ENCODE measurements at places on chromosomes 12 and 14. TPM values are rescaled to one million over a fixed set of nuclear protein-coding genes. Genes with fewer than 3 reads are reported as not detected.

PRKD1 gene
- 3.8 TPM for total RNA-seq

SYNE2 gene
- total RNA-seq = 331 TPM

IFNG-AS1 gene
- total RNA-seq = not detected

AQP2 gene
- total RNA-seq = not detected

C12orf43 gene
- total RNA-seq = 7.0 TPM

GPX2 gene
- 7.9 TPM for total RNA-seq

TRPV4 gene
- total RNA-seq = not detected

NUAK1 gene
- 0.75 TPM for total RNA-seq

ENDOU gene
- total RNA-seq = not detected

EPYC gene
- not detected for total RNA-seq

SAMD15 gene
- not detected for total RNA-seq

KHNYN gene
- total RNA-seq = 97.8 TPM

RARG gene
- 15.4 TPM for total RNA-seq

MUCL1 gene
- total RNA-seq = not detected

PSMA3 gene
- total RNA-seq = 87.3 TPM

PTPN6 gene
- 49.0 TPM for total RNA-seq

LHX5 gene
- not detected for total RNA-seq

FGF6 gene
- total RNA-seq = not detected

ACSM4 gene
- total RNA-seq = not detected

ETNK1 gene
- total RNA-seq = 129 TPM

ZNF891 gene
- total RNA-seq = 3.8 TPM

ST8SIA1 gene
- 1.4 TPM for total RNA-seq

PLEK2 gene
- total RNA-seq = 24.0 TPM

SMARCD1 gene
- 49.7 TPM for total RNA-seq

KCNA1 gene
- total RNA-seq = not detected

OVCH1 gene
- not detected for total RNA-seq

LTBP2 gene
- total RNA-seq = 10.3 TPM

PTPRQ gene
- not detected for total RNA-seq

WASHC4 gene
- total RNA-seq = 46.1 TPM

SPX gene
- not detected for total RNA-seq

HCAR2 gene
- total RNA-seq = not detected

C14orf180 gene
- total RNA-seq = 0.32 TPM

CPNE6 gene
- not detected for total RNA-seq

IQSEC3 gene
- total RNA-seq = 0.16 TPM
